ENCODE measurements at places on chromosomes 7 and 10.

GRCh38 chr7:76191783-76192240 lies 9.9 kb upstream of the SRRM3 start:
- no peak for DNase-seq

DNA sequence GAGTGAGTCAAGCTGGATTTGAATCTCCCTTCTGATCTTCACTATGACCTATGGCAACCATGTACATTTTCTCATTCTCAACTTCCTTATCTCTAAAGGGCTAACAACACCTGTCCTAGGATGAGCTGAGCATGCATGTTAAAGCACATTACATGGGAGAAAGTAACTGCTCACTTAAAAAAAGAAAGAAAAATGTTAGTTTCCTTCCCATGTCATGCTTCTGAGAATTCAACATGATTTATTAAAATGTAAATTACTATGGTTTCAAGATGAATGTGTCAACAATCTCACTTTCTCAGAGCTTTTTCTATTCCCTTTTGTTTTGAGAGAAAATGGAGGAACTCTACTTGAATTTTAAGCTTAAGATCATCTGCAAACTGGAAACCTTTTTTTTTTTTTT lies 295.3 kb downstream of the SKIDA1 start:
- no peak for DNase-seq

DNA sequence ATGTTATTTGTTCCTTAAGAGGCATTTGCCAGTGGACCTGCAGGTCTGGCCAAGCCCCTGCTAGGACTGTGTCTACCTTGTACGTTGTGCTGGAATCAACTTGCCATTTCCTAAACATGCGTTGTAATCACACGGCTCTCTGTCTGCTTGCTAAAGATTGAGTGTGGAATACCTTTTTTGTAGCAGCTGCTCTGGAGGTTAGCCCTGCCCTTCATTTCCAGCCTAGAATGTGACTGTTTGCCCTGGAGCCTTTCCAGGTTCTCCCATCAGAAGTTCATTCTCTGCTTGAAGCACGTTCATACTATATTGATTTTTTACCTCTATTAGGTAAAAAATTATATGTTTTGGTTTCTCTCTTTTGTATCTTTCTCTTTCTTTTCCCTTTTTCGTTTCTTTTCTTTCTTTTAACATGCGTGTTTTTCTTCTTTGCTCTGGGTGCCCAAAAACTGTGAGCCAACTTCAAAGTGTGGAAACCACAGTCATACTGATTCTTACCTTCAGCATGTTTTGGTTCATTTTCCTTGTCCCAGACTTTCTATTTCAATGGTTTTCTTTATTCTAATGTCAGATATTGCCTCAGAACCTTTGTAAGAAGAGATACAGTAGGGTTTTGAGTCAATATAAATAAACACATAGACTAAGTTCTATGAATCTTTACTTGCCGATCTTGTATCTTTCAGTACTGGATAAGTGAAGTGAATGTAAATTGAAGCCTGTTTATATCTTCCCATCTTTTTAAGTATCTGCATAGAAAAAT lies 111.9 kb upstream of the RPA3 start:
- no peak for DNase-seq

DNA sequence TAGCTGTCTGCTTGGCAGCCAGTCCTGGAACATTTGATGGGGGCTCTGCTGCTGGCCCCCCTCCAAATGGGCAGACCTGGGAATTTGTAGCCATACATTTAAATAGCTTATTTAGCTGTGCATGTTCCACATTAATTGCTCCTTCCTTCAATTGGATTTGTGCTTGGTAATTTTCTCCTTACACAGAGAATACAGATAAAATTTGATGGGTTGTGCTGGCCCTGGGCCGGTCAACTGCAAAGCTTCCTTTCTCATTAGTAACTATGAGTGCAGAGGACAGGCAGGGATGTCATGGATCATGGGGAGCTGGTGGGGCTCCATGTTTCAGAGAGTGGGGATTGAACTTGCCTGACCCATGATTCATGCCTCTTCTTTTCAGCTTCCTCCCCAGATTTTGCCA lies 201.5 kb upstream of the GHITM start:
- DNase-seq: no peak

DNA sequence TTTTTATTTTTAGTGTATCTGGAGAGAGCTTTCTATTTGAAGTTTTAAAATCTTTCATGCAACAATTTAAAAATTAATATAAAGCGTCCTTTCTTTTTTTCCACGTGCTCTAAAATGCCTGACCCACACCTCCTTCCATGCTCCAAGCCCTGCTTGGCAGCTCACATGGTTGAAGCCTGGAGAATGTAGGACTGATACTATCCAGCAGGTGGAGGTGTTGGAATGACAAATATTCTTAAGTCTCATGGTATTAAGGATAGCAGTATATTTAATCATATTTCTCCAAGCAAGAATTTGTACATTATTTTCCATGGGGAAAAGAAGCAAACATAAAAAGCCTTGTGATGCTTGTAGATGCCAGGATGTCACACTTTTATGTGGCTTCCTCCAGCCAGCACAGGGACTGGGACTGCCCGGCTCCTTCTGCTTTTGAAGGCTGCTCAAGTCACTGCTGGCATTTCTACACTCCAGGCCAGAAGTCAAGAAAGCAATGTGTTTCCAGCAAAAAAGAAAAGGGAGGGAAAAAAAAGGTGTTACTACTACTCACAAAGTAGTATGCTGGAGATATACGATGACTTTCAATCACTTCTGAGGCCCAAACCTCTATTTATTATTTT lies 49.7 kb downstream of the BZW2 start:
- no peak for DNase-seq

DNA sequence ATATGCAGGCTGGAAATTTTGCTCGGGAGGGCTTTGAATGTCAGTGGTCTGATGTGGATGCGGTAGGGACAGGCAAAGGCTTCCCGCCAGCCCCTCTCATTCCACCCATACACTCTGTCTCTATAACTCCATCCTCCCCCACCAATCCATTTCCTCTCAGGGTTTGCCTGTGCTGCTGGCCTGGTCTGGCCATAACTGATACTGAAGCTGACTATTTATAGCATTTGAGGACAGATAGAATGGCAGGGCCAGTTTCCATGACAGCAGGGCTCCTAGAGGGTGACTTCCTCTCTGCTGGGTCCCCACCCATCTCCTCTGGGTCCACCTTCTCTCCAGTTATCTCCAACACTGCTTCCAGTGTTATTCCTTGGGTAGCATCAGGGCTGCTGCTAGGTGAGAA lies 6.6 kb upstream of the PDLIM1 start:
- DNase-seq: no peak

DNA sequence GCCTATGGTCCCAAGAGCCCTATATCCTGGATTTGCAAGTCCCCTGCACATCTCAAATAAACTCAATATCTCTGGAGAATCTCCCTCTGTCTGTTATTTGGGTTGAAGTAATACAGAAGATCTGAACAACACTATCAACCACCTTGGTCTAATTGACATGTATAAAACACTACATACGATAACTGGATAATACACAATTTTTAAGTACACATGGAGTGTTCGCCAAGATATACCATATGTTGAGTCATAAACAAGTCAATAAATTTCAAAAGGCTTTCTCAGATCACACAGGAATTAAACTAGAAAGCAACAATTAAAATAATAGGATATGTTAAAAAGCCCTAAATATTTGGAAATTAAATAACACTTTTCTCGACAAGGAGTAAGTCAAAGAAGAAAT lies 5.6 kb upstream of the GARS1 start:
- DNase-seq: no peak

DNA sequence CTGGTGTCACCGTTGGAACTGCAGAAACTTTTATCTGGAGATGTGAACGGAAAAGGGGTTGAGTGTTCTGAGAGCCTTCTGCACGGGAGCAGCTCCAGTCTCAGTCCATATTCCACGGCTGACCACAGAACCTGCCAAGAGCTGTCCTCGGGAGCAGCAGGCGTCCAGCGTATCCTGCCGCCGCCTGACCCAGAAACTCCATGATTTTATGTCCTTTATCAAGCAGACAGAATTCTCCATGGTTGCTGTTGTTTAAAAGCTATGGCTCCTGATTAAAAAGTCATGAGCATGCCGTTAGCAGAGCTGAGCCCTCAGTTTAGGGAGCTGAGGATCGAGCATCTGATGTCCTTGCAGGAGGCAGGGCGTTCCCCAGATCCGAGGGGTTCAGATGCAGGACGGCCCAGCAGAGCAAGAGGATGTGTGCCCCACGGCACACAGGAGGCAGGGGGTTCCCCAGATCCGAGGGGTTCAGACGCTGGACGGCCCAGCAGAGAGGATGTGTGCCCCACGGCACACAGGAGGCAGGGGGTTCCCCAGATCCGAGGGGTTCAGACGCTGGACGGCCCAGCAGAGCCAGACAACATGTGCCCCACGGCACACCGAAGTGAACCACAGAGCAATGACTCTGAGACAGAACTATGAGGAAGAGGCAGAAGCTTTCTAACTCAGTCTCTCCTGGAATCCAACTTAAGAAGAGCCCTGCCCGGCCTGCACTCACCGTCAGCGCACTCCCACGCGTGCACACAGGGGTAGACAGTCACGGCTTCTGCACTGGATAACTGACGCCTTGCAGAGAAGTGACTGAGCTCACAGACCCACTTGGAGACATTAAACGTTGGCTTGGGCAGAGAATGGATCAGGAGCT lies 96.4 kb downstream of the WDR37 start:
- no peak for DNase-seq

DNA sequence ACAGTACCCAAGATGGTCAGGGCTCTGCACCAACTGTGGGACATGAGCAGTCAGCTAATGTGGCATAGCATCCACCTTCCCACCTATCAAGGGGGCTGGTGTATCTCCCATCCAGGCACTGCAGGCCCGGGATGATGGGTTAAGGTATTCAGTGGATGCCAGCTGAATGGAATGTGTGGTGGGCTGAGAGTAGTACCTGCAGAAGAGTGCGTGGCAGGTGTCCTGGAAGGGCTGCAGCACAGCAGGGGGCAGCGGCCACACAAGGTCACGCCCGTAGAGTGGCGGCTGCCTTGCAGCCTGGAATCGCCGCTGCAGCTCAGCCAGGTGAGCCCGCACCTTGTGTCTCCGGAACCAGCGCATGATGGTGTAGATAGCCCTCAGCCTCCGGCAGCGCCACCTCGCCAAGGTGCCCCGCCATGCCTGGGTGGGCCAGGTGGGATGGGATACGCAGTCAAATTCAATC lies 13.3 kb downstream of the MYO1G start:
- no peak for DNase-seq

- no peak for DNase-seq
Measured at GRCh38 chr10:15712883-15713282, 6.8 kb downstream of the ITGA8 start.

- no peak for DNase-seq
Measured at GRCh38 chr7:106032295-106032694, 69.2 kb downstream of the CDHR3 start.

DNA sequence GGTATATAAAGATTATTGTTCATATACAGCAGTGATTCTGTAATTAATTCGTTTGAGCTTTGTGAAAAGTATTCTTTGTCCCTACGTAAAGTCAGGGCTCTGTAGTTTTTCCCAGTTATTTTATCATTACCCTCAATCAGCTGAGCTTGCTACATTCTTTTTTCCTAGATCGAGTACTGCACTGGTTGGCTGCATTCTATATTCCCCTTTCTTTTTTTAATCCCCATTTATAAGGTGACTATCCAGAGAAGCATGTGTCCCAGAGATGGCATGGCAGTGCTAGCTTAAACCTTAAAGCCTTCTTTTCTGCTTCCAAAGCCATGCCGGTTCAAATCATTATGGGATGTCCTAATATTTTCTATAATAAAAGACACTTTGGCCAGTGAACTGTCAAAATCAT lies 230.1 kb upstream of the CELF2 start:
- no peak for DNase-seq

GRCh38 chr7:24463474-24463873 lies 109.8 kb upstream of the PALS2 start:
- no peak for DNase-seq

- no peak for DNase-seq
Measured at GRCh38 chr7:29239638-29240037, 45.1 kb downstream of the CHN2 start.
